ENCODE measurements at places on chromosomes 5 and 9.

GRCh38 chr5:80760680-80761079, 105.9 kb upstream of the DHFR start:
- no peak for DNase-seq

GRCh38 chr9:2420543-2420942, 201.0 kb upstream of the VLDLR start:
- no peak for DNase-seq

DNA sequence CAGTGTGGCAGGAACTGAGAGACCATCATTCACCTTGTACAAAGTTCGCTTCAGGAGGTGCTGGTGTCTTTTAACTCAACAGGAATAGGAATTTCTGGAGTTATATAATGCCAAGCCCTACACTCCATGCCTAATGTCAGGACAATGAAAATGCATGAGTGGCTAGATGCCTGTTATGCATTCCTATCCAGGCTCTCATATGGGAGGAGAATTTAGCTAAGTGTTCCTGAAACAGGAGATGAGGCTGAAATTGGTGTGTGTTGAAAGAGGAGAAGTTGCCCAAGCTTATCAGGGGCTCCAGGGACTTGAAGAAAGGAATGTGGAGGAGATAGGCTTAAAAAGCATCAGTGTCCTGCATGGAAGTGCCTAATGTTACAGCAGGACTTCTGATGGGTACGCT, 26.8 kb upstream of the PRUNE2 start:
- no peak for DNase-seq

- DNase-seq: no peak
These were observed 17.9 kb upstream of the RLN1 start for GRCh38 chr9:5357431-5358105.

GRCh38 chr5:93591323-93591945, 8.4 kb downstream of the NR2F1 start:
- DNase-seq: no peak

- DNase-seq: no peak
These were observed 50.8 kb downstream of the GABBR2 start for GRCh38 chr9:98657897-98658296.

GRCh38 chr9:100911273-100911672, 117.3 kb upstream of the PLPPR1 start:
- DNase-seq: no peak

DNA sequence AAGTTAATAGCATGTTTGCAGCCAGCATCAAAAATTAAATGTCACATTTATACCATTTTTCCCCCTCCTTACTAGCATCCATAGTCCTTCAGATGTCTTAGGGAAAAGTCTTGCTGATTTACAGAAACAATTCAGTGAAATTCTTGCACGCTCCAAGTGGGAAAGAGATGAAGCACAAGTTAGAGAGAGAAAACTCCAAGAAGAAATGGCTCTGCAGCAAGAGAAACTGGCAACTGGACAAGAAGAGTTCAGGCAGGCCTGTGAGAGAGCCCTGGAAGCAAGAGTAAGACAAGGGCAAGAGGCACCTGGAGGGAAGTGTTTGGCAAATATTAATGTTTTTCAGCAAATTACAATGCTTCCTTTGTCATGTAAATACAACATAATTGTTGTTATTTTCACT, 60.4 kb downstream of the RAB14 start:
- DNase-seq: no peak

- DNase-seq: no peak
These were observed 8.3 kb downstream of the MVB12B start for GRCh38 chr9:126334721-126335621.

- no peak for DNase-seq
These were observed 34.5 kb downstream of the HRH2 start for GRCh38 chr5:175692235-175692995.

GRCh38 chr5:130476325-130476724, 572.1 kb downstream of the CHSY3 start:
- DNase-seq: no peak

GRCh38 chr5:42951293-42951840, 88.8 kb downstream of the ANXA2R start:
- peak; percentile 60 for DNase-seq

GRCh38 chr5:35338157-35338453, 107.8 kb upstream of the PRLR start:
- DNase-seq: no peak

DNA sequence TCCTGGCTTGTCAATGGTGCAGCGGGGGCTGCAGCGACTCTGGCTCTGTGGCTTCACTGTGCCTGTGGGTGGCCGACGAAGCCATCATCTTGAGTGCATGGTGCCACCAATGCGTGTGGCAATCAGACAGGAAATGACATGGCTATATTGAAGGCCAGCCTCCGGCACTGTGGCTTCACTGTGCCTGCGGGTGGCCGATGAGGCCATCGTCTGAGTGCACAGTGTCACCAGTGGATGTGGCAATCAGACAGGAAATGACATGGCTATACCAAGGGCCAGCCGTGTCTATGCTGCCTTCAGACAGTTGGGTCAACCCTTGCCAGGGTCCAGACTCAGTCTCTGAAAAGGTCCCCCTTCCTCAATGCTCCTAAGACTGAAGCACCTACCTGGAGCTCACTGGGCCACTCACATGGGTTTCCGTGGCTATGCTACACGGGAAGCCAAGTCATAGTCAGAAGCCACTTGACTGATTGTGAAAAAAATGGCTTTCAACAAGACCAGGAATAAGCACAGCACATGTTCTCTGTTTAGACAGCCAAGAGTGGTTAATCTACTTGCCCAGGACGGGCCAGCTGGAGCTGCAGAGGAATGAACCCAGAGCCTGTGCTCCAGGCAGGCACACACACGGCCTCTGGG, 67.5 kb upstream of the S1PR3 start:
- DNase-seq: no peak

- no peak for DNase-seq
These were observed 2.7 kb downstream of the RNF20 start for GRCh38 chr9:101536351-101536750.

DNA sequence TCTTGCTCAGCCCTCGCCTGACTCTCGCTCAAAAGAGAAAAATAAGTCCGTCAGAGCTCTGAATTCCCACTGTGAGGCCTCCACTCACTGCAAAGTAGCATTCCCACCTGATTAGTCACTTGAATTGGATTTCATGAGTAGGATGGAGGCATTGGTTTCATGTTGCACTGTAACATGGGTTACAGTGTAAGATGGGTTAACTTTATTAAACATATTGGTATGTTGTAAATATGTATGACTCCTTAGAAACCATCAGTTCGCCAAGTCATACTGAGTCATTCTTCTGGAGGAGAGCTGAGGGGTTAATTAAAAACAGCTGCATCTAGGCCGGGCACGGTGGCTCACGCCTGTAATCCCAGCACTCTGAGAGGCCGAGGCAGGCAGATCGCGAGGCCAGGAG, 93.8 kb upstream of the BNC2 start:
- DNase-seq: no peak

GRCh38 chr5:61344187-61344944, 12.3 kb downstream of the ZSWIM6 start:
- no peak for DNase-seq

- DNase-seq: no peak
These were observed 201.1 kb upstream of the HAPLN1 start for GRCh38 chr5:83921666-83922193.

- no peak for DNase-seq
These were observed 16.0 kb downstream of the DYNC2I2 start for GRCh38 chr9:128640603-128641002.

All from activated T-cell treated with anti-CD3 and anti-CD28 coated beads for 24 hours (primary cell).